ENCODE measurements at places on chromosomes 11 and 22.

- no peak for DNase-seq
Measured at GRCh38 chr22:29128891-29129807, 56.3 kb downstream of the KREMEN1 start.

GRCh38 chr11:114142707-114143106, 83.2 kb downstream of the ZBTB16 start:
- no peak for DNase-seq

DNA sequence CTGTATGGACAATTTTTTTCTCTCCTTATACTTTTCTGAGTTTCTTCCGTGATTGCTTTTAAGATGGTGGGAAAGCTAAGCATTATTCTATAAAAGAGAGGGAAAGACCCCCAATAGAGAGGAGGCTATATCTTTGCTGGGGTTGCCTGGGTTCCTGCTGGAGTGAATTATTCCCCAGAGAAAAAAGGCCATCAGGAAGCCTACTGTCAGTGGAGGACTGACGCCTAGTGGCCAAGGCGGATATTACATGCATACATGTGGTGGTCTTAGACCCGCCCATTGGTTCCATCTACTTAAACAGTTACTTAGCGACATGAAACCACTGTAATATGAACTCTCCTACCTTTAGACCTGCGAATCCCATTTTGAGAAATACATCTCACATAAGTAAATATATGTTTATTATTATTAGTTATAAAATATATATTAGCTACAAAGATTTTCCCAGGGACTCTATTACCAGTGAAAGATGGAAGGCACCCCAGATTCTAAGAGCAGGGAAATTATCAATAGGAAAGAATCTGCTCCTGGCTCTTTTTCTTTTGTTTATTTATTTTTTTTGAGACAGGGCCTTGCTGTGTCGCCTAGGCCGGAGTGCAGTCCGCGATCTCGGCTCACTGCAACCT, 15.7 kb upstream of the PGA3 start:
- DNase-seq: peak; percentile 77

DNA sequence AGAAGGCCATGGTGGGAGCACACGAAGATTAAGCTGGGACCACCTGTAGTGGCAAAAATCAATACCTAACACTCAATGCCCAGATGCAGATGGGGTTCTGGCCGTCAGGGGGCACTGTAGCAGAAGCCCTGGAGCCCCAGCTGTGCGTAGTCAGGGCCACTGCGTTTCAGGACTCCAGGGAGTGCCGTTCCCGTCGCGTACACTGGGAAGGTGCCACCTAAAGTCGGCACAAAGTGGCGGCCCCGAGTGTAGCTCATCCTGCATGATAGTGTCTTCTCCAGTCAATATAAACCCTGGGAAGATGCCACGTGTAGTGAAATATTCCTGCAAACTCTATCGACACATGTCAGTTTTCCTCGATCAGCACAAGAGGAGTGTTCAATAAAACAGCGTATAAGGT, 123.8 kb upstream of the NTM start:
- DNase-seq: peak; percentile 76

GRCh38 chr22:31613286-31613903, 48.6 kb downstream of the PISD start:
- DNase-seq: no peak

DNA sequence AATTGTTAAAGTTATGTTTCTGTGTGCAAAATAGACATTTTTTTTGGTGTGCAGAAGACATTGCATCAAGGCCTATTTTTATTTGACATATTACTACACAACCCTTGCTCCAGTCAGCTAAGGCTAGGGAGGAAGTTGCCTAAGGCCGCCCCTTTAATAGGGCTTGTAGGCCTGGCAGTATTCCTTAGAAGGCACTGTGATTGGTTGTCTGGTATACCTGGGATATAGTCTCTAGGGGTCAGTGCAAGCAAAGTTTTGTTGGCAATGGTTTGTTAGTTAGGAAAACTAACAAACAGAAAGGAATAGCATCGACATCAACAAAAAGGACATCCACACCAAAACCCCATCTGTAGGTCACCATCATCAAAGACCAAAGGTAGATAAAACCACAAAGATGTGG, 16.9 kb downstream of the CCDC15 start:
- no peak for DNase-seq

All from NCI-H526 treated with DMSO at 0.1 percent for 48 hours (cell line).